ENCODE measurements at places on chromosomes 5 and 9.

DNA sequence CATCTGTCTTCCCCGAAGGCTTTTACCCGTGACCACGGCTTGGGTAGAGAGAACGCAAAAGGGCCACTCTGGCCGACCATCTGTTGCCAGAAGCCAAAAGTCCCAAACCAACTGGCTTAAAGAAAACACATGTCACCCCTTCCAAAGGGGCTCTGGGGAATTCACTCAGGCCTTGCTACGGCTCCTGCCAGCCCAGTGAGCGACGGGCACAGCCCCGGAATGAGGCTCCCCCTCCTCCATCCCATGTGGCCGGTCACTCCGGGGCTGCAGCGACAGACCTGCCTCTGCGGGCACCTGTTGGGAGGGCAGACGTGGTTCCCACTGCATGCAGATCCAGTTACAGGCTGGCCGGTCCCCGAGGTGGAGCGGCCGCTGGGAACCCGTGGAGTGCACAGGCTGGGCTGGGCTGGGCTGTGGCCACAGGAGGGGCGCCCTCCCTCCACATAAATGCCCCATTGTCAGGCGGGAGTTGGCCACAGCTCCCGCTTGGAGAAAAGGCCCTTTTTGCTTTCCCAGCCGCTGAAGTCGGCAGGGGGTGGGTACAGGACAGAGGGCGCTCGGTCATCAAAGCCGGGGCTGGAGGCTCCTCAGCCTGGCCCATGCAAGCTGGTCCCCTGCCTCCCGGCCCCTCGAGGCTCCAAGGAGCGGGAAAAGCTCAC is 19.9 kb downstream of the NOTCH1 start:
- DNase-seq, result no peak

GRCh38 chr5:124859556-124860290 is 113.3 kb upstream of the ZNF608 start:
- DNase-seq, result no peak

GRCh38 chr9:86867804-86868313 is 79.4 kb downstream of the GAS1 start:
- no peak for DNase-seq

GRCh38 chr5:15388866-15389265 is 111.1 kb upstream of the FBXL7 start:
- DNase-seq, result no peak

GRCh38 chr9:126805554-126806262 is 868 bp downstream of the ZBTB43 start:
- DNase-seq, result peak; percentile 61

DNA sequence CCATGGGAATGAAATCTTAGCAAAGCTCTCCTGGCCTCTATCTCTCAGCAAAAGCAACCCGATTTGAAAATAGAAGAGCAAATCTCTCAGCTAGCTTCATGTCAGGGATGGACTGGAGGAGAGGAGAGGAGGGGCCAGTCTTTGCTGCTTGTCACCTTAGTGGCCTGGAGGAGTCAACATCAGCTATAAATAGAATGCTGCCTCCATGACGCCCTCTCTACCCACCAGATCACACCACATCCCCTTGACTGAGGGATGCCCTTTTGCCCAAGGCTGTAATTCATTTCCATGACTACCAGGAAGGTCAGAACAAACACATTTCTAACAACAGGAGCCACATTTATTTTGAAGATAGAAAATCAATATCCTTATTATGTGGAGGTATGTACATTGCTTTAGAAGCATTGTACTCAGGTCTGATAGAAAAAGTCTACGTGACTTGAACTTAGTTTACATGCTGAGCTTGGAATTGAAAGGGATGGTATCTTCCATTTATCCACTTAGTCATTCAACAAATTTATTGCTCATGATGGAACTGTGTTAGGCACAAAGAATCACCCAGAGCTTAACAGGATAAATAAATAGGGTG is 92.4 kb upstream of the LIFR start:
- DNase-seq, result no peak

GRCh38 chr5:68214482-68215207 is 911 bp upstream of the PIK3R1 start:
- no peak for DNase-seq

DNA sequence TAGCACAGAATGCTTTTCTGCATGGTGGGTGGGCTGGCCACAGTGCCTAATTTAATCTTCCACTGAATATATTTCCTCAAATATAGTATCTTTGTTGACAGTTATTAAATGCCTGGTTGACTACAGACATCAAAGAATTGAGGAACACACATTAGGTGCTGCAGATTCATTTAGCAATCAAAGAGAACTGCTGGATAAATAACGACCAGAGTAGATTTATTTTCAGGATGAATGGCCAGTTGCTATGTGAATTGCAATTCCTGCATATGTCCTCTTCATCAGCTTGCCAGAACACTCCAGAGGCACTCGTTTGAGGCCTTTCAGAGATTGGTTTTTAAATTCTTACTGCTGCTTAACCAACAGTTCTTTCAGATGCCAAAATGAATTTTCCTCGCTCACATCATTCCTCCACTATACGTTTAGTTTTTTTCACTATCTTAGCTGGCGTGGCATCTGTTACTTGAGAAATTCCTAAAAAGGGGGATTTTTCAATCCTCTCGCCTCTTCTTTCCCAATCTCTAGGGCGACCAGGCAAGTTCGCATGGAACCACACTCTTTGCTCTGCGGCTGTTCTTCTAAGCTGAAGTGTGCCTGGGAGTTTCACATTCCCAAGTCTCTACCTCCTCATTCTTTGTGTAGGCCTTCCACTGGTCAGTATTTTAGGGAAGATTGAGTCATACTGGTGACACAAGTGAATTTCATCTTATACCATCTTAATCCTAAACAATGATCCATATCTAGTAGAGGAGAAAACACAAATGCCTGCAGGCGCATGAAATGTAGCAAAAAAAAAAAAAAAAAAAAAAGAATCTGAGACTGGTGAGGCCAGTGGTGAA is 237.1 kb upstream of the NMUR2 start:
- no peak for DNase-seq

- no peak for DNase-seq
These were observed 46.3 kb downstream of the BICD2 start for GRCh38 chr9:92718086-92719001.

DNA sequence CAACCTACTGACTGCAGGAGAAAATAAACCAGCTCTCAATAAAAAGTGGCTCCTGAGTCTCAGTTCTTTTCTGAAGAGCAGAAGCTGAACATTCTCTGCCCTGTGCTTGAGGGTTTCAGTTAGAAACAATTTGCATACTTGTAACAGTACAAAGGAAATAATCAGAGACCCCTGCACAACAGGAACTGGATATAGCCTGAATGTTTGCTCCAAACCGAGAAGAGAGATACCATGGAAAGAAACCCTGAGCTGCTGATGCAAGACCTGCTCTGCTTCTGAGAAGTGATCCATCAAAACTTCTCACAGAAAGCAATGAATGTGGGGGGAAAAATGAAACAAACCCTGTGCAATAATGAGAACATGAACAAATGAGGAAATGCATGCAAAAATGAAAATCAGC is 592.9 kb downstream of the SEMA5A start:
- DNase-seq, result no peak

- DNase-seq, result no peak
These were observed 8.4 kb upstream of the AMACR start for GRCh38 chr5:34016222-34016621.

DNA sequence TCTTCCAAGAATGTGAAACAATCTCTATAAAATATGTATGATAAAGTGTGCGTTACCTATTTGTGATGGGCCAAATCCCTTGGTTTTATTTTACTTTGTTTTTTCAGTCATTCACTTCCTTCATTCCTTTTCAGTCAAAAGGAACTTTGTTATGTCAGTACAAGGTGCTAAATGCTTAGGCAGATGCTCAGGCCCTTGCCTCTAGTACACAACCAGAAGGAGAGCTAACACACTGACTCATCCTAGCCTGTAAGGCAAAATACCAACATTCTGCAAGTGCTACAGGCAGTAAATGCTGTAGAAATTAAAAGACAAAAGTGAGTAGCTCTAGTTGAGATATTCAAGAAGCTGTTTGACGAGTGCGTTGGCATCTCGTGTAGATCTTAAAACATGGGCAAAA is 49.4 kb downstream of the TRPM6 start:
- DNase-seq, result no peak

DNA sequence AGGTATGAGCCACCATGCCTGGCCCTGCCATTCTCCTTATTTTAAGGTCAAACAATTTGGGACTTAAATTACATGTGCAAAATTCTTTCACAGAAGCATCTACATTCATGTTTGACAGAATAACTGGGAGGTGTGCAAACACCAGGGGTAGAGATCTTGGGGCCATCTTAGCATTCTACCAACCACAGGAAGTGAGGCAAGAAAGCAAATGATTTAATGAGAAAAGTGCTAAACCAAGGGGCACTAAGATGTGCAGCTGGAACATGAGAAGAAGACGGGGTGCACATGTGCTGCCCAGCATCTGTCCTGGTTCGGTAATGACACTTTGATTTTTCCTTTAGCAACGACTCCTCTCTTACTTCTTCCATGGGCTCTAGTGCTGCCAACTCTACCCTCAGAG is 1.2 kb upstream of the F12 start:
- DNase-seq, result no peak

DNA sequence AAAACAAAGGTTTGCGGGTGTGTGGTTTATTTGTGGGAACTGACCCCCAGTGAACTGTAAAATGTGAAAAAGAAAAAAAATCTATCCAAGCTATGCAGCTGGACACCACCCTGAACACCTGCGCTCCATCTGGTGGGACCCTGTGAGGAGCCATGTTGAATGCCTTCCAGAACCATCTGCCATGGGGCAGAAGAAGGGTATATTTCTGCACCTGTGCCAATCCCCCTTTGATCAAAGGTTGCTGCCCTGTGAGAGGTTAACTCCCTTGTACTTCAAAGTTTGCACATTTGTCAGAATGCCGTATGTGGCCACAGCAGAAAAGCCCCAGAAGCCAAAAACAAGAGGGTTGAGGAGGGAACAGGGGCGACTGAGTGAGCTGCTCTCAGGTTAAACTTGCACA is 148.5 kb upstream of the ALDH1B1 start:
- no peak for DNase-seq

- no peak for DNase-seq
These were observed 58.6 kb downstream of the ENC1 start for GRCh38 chr5:74581988-74582365.

DNA sequence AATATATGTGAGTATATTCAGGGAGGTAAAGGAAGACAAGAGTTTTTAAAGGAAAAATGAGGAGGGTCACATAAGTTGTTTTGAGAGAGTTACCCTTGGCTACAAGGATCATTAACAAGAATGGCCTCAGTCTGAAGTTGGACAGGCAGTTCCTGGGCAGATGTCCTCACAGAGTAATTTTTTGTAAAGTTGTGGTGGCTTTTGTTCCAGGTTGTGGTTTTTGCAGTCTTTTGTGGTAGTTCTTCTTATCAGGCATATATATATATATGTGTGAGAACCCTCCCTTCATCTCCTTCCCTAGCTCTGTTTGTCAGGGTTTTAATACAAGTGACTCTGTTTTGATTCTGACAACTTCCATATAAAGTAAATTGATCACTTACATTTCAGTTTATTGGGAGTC is 60.0 kb downstream of the CSNK1G3 start:
- no peak for DNase-seq

GRCh38 chr5:149317281-149318048 is 27.8 kb upstream of the GRPEL2 start:
- peak; percentile 7 for DNase-seq

DNA sequence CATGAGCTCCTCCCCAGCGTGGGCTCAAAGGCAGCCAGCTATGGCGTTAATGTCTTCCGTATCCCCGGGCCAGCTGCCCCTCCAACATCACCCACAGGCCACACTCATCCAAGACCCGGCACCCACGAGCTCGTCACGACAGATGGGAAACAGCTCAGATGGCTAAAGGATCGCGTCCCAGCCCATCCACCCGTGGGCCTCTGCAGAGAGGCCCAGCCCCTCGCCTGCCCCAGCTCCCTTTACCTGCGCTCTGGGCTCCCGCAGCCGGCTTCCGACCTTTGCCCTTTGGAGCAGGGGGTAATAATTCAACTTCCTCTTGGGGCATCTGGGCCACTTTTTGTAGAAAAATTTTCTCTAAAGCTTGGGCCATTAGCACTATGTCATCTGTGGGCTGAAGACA is 16.5 kb downstream of the BRD3 start:
- no peak for DNase-seq

DNA sequence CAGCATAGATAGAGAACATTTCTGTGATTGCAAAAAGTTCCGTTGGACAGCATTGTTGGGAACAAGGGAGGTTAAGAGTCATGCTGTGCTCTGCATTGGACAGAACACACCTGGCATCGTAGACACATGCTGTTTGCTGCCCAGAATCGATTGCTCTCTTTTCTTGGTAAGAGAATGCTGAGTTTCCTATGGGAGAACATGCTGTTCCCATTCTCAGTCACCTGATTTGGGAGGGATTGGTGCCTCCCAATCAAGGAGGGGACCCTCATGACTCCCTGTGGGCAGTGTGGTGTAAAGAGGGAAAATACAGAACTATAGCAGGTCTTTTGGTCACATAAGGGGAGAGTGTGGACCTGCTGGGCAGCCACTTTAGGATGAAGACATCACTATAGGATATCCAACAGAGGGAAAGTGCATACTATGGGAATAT is 555.4 kb upstream of the CLINT1 start:
- no peak for DNase-seq

DNA sequence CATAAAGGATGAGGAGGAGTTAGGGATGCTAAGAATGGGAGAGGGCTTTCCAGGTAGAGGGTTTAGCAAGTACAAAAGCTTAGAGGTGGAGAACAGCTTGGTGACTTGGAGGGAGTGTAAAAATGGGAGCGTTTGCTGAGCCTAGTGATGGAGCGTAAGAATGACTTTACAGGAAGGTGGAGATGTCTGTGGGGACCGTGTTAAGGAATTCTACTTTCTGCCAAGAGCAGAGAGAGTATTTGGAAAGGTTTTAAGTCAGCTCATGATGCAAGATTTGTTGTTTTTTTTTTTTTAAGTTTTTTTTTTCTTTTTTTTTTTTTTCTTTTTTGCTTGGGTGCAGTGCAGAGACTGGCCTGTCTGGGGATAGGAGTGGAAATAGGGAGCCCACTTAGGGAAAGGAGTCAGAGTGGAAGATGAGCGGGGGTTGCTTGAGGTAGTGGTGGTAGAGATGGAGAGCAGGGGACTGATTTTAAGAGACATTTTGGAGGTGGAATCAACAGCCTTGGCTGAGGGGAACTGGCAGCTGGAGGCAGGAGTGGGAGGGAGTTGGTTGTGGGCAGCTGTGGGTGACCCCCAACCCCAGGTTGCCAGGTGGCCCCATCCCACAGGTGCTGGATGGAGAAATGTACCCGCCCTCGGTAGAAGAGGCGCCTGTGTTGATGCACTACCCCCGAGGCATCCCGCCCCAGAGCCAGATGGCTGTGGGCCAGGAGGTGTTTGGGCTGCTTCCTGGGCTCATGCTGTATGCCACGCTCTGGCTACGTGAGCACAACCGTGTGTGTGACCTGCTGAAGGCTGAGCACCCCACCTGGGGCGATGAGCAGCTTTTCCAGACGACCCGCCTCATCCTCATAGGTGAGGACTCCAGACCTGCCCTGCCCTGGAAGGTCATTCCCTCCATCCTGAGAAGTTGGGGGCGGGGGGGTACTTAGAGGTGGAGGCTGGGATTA is 12.4 kb downstream of the PTGS1 start:
- DNase-seq, result no peak

DNA sequence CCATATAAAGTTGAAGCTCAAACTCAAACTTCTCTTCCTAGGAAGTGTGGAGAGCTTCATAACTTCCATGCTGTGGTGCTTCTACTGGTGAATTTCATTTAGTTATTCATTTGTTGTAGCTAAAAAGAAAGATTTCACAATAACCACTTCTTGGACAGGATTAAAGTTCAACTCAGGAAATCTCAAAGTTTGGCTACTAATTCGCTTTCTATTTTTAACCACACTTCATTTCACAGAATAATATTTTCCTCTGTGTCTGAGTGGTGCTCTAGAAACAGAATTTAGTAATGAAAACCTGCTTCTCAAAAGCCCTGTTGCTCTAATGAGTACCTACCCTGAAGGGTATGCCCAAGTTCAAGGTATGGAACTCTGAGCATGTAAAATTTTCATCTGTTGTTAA is 73.9 kb downstream of the ACTBL2 start:
- no peak for DNase-seq
